DMS153 (cell line): ENCODE measurements at places on chromosomes 2 and 18.
A peak's percentile ranks its signal among the peaks of the same experiment; 100 is the strongest.

DNA sequence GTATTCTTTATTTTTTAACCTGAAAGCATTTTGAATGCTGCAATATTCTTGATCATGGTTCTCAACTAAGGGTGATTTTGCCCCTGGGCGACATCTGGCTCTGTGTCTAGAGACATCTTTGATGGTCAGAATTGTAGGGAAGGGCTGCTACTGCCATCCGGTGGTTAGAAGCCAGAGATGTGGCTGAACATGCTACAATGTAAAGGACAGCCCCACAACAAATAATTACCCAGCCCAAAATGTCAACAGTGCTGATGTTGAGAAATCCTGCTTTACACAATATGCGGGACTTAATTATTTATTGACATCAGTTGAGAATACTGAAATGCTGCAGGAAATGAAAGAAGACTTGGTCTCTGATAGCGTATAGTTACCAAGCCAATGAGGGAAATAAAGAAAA is 37.5 kb upstream of the SERPINB2 start:
- peak; percentile 49 for DNase-seq

- no peak for DNase-seq
These were observed 26.1 kb downstream of the TGFA start for GRCh38 chr2:70527447-70528080.

DNA sequence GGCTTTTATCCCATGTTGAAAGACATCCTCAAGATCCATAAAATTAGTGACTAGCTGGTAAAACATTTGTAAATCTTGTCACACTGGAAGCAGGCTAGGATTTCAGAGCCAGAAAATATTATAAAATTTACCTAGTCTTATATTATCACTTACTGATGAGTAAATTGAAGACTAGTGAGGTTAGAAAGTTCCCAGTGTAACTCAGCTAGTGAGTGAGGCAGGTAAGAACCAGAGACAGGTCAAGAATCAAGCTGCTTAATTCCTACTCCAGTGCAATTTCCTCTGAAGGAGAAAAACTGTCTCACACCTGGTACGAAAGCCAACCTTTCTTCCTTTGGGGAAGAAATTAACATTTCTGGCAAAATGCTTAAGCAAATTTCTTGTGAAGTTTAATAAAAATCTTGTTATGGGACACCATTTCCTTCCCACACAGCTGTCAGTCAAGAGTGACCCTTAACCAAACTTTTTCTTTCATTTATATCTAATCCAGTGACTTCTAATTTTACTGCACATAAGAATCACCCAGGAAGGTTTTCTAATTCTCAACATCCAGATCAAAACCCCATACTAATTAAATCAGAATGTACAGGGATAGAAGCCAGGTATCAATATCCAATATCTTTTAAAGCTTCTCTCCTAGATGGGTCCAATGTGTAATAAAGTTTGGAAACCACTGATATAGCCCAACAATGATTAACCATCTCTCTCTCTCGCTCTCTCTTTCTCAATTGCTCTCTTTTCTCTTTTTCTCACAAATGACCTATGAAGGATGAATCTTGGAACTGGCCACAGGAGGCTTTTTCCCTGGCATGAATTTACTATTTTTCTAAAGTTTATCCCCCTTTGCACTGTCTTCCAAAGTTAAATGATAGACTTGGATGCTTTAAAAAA is 264.3 kb upstream of the SLC39A10 start:
- no peak for DNase-seq

- DNase-seq, result no peak
These were observed 12.7 kb downstream of the USP39 start for GRCh38 chr2:85628658-85629057.

GRCh38 chr2:223932816-223933800 is 12.0 kb downstream of the WDFY1 start:
- DNase-seq, result no peak

GRCh38 chr2:53576166-53576565 is 191.4 kb upstream of the CHAC2 start:
- DNase-seq, result no peak

DNA sequence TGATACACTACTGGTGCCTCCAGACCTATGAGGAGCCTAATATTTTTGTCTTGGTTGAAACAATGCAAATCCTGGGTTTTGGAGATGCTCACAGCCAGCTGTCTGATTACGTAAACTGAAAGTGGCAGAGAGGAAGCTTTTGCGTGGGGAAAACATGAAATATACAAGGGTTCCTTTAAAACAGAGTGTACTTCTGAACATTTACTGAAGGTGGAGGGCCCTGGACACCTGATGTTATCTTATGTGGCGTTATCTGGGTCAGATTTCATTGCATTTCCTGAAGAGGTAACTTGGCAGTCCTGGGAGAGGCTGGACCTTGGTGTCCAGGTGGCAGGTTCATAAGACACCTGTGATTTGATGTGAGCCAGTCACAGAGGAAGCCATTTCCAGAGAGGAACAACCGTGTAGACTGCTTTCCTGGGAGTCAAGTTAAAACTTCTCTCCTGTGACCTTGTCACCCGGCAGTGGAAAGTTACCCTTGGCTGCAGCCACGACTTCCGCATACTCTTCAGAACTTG is 105.0 kb downstream of the NEDD4L start:
- no peak for DNase-seq

DNA sequence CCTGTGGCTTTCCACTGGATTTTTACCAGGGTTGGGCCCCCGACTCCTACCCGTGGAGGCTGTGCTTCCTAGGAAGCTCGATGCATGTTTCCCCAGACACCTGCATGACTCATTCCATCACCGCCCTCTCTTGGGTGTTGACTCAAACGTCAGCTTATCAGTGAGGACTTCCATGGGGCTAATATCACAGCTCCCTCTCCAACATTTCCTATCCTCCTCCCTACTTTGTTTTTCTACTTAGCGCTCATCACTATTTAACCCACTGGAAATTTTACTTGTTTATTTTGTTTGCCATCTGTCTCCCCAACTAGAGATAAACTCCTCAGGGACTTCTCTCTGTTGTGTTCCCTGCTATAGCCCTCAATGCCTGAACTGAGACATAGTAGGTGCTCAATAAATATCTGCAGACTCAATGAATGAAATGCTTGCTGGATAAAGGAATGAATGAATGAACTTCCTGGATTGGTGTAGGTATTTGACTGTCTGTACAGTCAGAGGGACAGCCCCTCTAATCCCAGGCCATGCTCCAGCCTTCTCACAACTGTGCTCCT is 89.7 kb upstream of the MSH2 start:
- DNase-seq, result no peak
